Activated CD8-positive, alpha-beta memory T cell treated with anti-CD3 and anti-CD28 coated beads for 1 hour (primary cell): ENCODE measurements at places on chromosomes 3 and 15.

DNA sequence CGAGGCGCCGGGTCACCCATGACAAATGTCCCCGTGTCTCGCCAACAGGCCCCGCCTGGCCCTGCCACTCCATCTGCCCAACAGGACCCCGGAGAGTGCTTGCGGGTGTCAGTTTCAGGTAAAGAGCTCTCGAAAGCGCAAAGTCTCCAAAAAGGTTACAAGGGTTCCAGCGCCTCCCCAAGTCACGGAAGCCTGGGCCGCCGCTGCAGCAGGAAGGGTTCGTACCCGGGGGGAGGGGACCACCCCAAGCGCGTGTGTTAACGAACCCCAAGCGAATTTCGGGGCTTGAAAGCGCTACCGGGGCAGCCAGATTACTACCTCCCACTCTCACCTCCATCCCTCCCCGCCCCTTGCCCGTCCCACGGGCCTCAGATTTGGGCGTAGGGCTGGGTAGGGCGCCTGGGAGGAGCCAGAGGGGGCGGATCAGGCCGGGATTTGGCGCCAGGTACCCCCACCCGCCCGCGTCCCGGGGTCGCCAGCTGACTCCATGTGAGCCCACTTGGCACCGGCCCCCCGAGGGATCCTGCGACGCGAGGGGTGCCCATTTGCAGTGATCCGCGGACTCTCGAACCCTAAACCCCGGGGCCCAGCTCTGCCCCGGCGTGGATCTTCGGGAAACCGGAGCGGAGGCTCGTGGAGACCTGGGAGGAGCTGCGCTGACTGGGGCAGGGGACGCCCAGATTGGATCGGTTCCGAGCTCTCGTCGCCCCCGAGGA is 85.9 kb downstream of the NR2F2 start:
- DNase-seq = no peak

- DNase-seq = no peak
These were observed 35.7 kb downstream of the PYGO1 start for GRCh38 chr15:55552451-55552850.

DNA sequence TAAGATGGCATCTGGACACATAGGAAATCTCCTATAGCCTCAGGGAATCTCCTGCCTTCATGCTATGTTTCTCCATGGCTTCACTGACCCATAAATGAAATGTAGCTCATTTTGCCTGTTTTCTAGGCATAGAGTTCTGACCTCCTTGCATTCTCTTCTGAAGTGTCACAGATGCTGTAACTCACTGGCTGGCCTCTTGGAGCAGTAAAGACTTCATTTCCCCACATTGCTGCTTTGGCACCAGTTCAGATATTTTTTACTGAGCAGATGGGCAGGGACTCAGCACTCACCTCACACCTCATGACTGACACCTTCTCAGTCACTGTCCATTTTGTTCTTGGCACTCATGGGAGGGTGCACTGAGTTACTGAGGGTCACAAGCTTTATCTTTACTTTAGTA is 286.7 kb upstream of the TGFBR2 start:
- DNase-seq = peak; percentile 9

DNA sequence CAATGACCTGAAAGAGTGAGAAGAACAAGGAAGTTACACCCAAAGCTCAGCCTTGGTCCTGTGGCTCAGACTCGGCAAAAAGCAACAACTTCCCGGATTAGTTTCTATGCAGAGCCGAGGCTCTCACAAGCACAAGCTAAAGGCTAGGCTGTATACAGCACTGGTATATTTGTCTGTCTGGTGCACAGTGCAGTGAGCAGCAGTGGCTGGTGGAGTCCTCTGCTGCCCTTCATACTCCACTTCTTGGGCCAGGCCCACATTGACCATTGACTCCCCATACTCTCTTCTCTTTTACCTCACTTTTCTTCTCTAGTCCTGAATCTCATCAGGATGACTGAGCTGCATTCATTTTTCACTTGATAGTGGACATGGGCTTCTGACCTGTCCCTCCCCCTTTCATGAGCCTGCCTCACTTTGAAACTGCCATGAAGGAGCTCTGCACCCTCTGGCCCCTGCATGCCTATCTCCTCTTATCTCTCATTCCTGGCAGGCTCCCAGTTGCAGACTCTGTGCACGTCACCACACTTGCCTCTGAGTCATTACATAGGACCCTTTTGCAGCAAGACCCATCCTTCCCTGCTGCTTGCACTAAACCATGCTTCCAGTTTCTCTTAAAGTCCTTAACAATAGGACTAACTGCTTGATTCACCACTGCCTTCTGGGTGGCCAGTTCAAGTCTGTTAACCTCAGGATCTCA is 379.3 kb downstream of the NTRK3 start:
- DNase-seq = no peak

DNA sequence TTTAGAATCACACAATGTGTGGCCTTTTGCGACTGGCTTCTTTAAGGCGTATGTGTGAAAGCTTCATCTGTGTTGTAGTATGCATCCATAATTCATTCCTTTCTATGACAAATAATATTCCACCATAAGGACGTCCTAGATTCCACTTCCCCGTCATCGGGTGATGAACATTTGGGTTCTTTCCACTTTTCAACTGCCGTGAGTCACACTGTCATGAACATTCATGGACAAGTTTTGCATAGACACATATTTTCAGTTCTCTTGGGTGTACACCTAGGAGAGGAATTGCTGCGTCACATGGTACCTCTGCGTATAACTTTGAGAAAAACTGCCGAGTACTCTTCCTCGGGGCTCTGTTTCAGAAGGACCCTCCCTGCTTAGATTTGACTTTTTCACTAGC is 97.3 kb downstream of the TOP2B start:
- DNase-seq = no peak

DNA sequence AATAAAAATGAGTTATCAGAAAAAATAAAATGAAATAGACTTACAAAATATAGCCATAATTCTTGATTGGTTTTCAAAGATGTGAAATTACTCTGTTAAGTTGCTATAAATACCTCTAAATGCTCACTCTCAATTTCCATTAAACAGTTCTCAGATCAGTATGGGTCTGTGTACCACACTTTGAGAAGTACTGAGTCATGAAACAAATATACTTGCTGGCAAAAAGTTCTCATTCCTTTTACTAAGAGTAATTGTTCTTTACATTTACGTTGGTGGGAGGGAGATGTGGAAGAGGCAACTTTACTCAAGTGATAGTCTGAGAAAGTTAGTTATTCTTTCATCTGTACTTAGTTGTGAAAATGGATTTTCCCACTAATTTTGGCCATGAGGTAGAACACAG is 96.3 kb downstream of the ZNF385D start:
- no peak for DNase-seq

- no peak for DNase-seq
These were observed 18.4 kb upstream of the GFM1 start for GRCh38 chr3:158625881-158626280.

DNA sequence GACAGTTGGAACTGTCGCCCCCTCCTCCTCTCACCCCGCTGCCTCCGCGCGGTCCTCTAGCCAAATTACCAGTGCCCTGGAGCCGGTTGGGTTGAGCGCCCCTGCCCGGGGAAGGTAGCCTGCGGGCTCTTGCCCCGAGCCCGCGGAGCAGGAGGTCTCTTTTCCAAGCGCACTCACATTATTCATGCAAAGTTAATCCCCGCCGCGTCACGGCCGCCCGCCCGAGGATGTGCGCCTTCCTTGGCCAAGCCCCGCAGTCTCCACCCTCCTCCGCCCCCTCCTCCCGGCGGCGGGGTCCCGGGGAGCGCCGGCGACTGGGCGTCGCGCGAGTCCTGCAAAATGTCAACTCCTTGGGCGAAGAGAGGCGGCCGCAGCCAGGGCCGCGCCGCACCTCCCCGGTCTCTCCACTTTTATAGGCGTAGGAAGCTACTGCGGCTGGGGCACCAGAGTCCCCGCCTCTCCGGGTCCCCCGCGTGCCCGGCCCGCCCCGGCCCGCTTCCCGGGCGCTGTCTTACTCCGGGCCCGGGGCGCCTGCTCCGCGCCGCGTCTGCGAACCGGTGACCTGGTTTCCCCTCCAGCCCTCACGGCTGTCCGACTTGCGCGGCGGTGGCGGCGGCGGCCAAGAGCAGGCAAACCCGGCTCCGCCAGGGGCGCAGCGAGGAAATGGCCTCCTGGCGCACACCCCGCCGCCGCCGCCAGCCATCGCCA is at the start of gene THRB:
TSS of gene THRB (minus strand) at position 233 of the 708 bp plus-strand sequence.
- DNase-seq = no peak

DNA sequence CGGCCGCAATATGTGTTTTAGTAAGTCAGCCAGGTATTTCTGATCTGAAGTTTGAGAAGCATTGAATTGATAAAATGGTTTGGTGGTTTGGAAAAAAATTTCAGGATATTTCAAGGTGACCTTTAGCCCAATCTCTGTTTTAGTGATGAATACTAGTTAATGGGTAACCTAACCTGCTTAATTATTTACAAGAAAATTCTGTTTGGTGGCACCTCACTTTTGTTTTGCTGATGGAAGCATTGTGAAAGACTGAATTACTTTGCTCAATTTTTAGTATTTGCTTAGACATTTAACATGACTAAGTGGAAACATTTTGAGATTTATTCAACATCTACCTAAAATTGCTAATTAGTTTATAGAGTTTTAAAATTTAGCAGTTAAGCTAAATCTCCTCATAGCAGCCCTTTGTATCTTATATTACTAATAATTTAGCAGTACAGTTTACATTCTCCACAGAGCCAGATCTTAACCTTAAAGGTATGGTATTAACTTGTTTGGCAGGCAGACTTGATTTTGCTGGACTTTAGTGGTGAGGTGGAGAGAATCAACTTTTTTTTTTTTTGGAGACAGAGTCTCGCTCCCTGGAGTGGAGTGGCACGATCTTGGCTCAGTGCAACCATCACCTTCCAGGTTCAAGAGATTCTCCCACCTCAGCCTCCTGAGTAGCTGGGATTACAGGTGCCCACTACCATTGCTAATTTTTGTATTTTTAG is 35.4 kb downstream of the GRAMD1C start:
- no peak for DNase-seq

GRCh38 chr15:64344651-64345294 is 11.2 kb downstream of the CSNK1G1 start:
- DNase-seq = no peak

- no peak for DNase-seq
These were observed 36.9 kb upstream of the FILIP1L start for GRCh38 chr3:100151024-100151707.

- DNase-seq = no peak
These were observed 209.5 kb upstream of the TRIM42 start for GRCh38 chr3:140468407-140468806.

DNA sequence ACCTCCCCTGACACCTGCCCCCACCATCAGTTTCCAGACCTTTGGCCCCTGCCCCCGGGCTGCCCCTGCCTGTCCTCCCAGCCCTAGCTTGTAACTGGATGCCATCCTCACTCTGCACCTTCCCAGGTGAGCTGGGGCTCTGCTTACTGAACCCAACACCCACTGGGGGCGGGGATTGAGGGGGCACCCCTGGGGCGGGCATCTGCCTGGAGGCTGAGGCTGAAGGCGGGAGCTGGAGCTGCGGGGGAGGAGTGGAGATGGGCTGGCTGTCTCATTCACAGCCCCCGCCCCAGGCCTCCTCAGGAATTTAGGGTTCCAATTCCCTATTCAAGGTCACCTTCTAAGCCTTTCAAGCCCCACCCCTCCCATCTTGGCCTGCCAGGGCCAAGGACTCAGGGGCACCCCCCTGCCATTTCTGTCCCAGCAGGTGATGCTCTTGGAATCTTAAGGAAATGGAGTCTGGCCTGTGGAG is 17.7 kb downstream of the PIF1 start:
- DNase-seq = no peak

DNA sequence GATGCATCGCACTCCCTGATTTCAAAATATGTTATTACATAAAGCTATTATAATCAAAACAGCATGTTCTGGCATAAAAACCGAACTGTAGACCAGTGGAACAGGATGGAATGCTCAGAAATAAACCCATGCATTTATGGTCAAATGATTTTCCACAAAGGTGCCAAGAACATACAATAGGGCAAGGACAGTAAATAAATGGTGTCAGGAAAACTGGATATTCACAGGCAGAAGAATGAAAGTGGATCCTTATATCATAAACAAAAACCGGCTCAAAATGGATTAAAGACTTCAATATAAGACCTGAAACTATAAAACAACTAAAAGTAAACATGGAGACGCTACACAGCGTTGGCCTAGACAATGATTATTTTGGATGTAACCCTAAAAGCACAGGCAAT is 22.6 kb downstream of the USP50 start:
- no peak for DNase-seq

- no peak for DNase-seq
These were observed 30.9 kb downstream of the CCNL1 start for GRCh38 chr3:157128771-157129681.

GRCh38 chr15:64209680-64210334 is 47.0 kb upstream of the PPIB start:
- no peak for DNase-seq

GRCh38 chr3:123651449-123652341 is 66.8 kb upstream of the HACD2 start:
- no peak for DNase-seq

DNA sequence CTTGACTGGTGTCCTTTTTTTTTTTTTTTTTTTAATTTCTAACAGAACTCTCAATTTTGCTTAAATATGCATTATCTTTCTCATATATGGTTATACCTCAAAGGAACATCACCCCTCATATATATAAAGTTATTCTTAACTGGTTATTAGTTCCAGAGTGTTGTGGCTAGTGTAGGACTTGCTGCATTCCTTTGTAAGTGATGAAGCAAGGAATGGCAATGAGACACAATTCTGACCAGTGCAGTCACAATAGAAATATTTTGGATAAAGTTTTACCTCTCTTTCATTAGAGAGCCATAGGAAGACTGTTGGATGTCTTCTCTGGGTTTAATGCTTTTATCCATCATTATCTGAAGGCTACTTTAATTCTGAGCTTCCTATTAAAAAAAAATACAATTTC is 75.5 kb upstream of the CBLB start:
- no peak for DNase-seq

- no peak for DNase-seq
These were observed 8.1 kb upstream of the GNB5 start for GRCh38 chr15:52199271-52199670.

DNA sequence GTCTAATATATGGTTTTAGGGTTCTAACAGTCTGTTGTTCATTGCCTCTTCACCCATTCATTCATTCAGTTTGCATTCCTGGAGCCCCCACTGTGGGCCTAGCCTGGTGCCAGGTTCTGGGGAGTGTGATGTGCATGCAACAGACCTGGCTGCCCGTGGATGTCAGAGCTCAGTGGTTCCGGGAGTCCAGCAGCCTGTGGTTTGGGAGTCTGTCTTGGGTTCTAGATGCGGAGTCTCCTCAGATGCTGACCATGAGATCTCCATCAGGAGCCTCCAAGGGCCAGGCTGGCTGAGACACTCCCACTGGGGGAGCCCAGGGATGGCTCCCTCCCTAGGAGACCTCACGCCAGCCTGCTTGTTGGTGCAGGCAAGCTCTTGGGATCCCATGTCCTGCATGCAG is 92.1 kb upstream of the SEC13 start:
- no peak for DNase-seq
